ENCODE measurements at places on chromosomes 7 and 10.

DNA sequence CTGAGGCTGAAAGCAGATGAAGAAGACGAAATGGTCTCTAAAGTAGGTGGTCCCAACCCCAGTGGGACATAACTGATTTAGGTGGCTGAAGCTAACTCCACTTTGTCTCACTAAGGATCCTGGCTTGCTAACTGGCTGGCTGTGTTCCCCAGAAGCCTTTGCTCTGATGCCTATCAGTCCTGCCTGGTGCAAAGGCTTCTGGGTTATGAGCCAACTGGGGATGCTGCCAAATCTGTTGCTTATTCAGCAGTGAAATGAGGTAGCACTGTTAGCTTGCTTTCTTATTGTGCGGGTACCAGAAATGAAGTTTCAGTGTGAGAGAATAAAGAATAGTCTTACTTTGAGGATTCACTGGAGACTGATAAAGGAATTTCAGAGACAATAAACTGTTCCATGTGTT, 18.1 kb downstream of the PRKG1 start:
- DNase-seq, result peak; percentile 13

GRCh38 chr10:132637477-132638129, 100.0 kb downstream of the INPP5A start:
- no peak for DNase-seq

DNA sequence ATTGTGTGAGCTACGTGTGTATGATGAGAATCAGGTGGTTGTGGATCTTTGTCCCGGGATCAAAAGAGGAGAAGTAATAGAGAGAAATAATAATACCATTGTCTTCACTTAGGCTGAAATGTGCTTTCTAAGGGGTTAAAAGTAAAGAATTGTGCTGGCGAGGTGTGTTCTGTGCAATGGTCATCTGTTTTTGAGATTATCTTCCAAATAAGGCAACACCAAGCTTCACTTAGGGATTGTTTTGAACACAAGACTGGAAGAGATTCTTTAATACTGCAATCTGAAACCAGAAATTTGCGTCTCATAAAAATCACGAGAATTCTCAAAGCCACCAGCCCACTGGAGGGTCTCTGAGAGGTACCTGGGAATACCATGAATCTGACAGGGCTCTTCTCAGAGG, 84.2 kb downstream of the ARID5B start:
- DNase-seq, result no peak

- no peak for DNase-seq
These were observed 26.8 kb downstream of the COBL start for GRCh38 chr7:51289623-51290303.

DNA sequence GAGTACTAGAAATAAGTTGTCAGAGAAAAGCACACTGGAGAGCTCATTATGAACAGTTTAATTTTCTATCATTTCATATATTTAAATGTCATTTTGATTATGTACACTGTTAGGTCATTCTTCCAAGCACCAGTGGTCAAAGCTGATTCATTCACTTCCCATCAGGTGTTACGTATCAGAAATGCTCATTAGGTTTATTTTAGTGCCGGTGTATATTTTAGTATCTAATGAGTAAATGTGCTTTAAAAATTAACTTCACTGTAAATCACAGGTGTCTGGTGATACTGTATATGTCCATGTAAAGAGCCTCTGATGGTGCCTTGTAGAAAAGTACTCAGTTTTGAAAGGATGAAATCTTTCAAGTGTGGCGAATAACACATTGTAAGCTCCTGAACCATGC, 3.5 kb downstream of the DMTF1 start:
- DNase-seq, result no peak

GRCh38 chr10:122349758-122350369, 24.6 kb upstream of the PLEKHA1 start:
- no peak for DNase-seq

- no peak for DNase-seq
These were observed 1.6 kb downstream of the UNCX start for GRCh38 chr7:1234049-1234880.

- DNase-seq, result no peak
These were observed 12.7 kb downstream of the SLIT1 start for GRCh38 chr10:97173036-97173435.

DNA sequence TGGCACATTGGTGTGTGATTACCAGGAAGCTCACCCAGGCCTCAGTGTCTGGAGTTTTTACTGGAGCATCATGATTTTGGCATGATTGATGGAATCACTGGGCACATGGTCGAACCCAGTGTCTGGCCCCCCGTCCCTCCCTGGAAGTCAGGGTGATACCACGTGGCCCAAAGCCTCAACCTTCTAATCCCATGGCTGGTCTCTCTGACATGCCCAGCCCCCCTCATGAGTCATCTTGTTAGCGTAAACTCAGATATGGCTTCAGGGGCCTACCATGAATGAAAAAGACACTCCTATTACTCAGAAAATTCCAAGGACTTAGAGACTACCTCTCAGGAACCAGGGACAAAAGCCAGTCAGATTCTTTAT, 109.3 kb downstream of the GRK5 start:
- DNase-seq, result no peak

DNA sequence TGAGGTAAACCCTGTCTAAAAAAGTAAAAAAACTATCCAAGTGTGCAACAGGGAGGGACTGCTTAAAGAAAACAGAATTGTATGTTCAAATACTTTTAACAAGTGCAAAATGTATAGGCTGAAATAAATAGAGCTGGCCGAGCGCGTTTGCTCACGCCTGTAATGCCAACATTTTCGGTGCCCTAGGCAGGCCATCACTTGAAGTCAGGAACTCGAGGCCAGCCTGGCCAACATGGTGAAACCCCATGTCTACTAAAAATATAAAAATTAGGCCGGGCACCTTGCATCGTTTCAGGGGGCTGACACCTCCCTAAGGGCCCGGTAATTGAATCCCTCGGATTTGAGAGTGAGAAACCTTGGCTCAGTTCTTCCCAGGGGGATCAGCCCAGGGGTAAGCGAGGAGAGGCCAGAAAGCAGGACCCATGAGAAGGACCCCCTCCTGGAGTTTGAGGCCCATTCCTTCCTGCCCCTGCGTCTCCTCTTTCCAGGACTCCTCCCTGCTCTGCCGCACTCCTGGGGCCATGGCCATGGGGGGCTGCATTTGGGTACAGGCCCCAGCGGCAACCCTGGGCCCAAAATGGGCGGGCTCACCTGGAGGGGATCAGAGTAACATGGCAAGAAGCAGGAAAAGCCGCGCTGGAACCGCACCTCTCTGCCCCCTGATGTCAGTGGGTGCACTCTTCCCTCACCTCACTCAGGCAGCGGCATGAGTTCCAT, 75.5 kb upstream of the TMEM248 start:
- DNase-seq, result no peak

DNA sequence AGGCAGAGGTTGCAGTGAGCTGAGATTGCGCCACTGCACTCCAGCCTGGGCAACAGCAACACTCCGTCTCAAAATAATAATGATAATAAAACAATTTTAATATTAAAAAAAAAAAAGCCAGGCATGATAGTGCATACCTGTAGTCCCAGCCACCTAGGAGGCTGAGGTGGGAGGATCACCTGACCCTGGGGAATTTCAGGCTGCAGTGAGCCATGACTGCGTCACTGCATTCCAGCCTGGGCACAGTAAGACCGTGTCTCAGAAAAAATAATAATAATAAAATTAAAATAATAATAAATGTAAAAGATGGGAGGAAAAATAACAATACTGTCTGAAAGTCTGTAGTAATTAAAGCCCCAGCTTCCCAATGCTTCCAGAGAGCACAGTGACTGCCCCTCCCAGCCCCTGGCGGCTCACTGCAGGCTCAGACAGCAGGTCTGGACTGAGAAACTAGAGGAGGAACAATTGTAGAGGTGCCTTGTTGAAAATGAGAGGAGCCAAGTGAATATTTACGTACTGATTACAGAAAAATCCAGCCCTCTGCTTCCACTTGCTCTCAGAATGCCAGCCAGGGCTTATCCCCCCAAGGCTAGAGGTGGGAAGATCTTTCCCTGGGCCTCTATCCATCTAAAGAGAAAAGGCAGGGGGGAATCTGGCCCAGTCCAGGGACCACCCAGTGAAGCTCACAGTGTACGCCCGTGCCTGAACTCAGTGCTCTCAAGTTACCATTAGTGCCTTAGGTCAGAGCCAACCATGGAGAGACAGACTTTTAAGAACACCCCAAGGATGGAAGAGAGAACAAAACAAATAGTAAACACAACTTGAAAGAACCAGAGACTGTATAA, 112.8 kb downstream of the PARD3 start:
- no peak for DNase-seq

DNA sequence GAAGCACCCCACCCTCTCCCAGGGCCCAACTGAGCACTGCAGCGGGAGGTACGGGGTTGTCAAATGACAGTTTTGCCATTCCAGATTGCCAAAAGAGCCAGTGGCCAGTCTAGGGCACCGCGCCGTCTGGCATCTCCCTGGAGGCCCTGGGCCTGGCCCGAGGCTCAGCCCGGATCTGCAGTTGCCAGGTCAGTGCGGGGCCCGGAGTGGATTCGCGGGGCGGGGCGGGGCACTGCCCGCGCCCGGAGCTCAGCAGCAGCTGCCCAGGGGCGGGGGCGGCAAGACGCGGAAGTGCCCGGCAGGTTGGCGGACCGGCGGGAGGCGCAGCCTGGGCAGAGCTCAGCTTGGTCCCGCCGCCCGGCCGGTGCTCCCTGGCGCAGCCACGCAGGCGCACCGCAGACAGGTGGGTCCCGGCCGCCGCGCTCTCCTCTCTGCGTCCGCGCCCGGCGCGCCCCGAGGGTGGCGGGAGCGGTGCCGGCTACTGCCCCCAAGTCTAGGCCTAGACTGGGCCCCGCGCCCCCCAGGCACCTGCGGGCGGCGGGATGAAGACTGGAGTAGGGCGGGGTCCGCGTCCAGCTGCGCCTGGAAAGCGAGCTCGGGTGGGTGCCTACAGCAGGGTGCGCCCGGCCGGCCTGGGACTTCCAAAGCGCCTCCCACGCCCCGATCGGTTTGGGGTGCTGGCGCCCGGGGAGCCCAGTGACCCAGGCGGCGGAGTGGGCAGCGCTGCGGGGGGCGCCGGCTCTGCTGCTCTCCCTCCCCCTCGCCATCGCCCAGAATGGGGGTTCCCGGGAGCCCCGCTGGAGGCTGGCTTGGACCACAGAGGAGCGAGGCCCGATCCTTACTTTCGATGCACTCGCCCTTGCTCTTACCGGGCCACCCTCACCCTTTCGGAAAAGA, at the start of gene IRF5:
Gene IRF5 (plus strand): TSS at position 281 of the 897 bp plus-strand sequence. CDS start 4,155 bp downstream, outside the sequence.
- DNase-seq, result no peak

- DNase-seq, result no peak
These were observed 211.2 kb downstream of the ARL4A start for GRCh38 chr7:12898620-12899019.

DNA sequence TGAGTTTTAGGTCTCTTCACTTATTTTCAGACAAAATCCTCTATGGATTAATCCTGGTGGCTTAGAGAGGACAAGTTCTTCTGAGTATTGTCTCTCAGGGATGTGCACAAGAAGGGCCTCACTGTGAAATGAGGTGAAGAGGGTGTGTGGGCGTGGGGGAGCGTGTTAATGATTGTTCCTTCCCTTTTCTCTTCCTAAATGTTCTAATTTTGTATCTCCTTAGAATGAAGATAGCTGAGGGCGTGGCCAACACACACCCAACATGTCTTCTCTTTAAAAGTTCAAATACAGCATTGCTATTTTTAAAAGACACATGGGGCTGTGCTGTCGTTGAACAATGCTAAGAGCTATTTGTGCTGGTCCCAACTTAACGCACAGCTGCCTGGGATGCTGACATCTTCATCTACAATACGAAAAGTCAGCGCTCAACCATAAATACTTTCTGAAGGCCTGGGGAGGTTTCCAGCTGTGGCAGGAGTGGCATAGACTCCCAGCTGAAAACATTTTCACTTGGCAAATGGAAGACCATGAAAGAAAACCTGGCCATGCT, 135.9 kb downstream of the JCAD start:
- DNase-seq, result peak; percentile 71

DNA sequence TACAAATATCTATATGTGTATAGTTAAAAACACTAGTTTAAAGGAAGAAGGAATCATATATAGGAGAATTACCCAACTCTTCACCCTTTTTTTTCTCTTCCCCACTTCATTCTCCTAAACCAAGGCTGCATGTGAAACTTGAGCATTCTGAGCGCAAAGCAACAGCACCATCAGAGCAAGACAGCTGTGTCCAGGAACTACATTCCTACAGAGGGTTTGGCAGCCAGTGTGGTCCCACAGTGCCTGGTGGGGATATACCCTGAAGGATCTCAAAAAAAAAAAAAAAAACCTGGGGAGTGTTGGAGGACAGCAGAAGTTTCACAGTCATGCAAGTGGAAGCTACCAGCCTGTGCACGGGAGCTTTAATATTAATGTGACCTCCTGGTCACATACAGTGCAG, 310.4 kb downstream of the CTNNA3 start:
- DNase-seq, result no peak

DNA sequence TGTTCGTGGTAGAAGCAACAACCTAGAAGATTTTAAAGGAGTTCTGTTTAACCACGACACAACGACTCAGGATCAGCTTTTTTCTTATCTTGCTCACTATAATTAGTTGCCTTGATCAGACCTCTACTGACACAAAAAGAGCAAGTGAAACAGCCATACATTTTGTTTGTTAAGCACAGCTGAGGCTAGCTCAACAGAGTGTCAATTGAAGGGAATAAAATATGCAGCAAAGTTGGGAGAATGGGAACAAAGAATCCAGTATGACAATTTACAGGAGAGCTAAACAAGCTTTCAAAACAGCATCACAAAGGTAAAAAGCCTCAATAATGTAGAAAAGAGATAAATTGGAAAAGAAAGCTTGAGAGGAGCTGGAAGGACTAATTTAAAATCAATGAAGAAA, 40.5 kb upstream of the HERPUD2 start:
- no peak for DNase-seq

DNA sequence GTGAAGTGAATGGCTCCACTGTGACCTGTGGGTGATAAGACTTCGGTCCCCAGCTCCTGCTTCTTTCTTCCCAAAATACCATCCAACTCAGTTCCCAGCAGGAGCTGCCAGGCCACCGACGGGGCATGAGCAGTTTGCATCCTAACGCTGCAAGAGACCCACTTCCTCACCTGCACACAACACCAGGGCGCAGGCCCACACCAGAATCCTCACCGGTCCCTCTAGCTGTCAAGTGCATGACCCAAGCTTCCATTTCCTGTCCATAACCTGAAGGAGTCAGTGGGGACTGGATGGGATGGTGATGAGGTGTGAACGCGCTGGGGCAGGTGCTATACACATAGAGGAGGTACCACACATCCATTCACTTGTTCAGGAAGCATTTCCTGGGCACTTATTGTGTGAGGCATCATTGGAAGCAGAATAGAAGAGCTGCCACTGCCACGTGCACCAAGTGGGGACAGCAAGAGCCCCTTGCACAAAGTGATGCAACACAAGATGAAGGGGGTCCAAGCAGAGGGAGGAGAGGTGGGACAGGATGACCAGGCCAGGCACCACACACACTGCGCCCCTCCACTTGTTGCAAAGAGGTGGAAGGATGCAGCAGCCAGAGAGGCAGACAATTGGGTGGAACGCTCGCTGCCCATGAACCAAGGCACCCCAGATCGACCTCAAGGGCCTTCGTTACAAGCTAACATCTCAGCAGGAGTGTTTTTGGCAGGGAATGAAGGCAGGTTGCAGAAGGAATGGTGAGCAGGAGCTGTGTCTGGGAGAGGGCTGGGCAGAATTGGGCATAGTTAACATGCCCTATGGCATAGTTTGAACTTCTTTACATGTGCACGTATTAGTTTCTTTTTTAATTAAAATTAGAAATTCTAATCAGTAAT, 605.8 kb upstream of the MGMT start:
- no peak for DNase-seq

Measured in caudate nucleus (tissue), 63 donors.